ENCODE measurements at places on chromosomes 3 and 15.

DNA sequence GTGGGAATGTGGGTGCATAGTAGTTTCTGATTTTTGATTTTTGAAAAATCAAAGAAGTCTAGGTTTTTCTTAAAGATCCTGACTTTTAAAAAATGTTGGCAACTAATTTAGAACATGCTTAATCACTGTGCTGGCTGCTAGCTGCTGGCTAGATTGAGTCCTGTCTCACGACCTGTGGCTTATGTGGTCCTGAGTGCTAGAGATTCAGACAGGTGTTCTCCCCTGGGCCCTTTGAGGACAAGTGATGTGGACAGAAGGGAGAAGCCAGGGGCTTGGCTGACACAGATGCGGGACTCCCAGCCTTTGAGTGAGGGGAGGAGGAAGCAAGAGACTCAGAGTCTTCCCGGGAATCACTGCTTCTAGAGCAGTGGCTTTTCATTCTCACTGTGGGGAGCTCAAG lies 47.5 kb downstream of the CORO2B start:
- DNase-seq = no peak

- no peak for DNase-seq
Observed at GRCh38 chr3:157078131-157078810, 81.7 kb downstream of the CCNL1 start.

DNA sequence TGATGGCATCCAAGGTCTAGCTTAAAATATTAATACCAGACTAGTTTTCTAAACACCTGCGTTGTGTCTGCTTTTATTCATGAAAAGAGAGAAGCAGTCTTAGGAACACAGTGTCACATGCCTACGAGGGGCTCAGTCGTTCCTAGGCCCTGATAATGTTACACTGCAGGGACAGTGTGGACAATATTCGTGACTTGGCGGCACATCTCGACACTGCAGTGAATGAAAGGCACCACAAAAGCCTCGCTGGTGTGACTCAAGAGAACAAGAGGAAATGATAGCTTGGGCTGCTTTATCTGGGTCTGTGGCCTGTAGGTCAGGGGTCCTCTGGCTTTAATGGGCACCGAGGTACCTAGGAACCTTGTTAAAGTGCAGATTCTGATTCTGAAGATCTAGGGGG lies 226.7 kb downstream of the PDZRN3 start:
- no peak for DNase-seq

DNA sequence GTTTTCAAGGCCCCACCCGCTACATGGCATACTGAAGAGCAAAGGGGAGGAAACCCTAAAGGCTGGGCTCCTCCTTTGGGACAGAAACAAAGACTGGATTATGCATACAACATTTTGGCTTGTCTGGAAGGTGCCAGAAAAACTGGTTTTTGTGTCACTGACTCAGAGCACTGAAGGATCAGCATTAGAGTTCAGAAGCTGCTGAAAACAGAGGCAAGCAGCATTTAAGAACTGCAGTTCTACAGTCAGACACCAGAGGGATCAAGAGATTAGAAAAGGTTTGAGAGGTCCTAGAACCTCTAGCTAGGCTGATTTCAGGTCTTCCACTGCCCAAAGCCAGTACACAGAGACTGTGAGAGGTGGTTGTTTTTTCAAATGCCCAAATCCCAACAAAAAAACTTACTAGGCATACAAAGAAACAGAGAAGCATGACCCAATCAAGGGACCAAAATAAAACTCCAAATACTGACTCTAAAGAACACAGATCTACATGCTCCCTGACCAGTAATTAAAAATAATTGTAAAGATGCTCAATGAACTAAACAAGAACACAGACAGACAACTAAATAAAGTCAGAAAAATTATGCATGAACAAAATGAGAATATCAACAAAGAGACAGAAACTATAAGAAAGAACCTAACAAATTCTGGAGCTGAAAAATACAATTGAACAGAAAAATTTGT lies 91.2 kb downstream of the SENP2 start:
- DNase-seq = no peak

DNA sequence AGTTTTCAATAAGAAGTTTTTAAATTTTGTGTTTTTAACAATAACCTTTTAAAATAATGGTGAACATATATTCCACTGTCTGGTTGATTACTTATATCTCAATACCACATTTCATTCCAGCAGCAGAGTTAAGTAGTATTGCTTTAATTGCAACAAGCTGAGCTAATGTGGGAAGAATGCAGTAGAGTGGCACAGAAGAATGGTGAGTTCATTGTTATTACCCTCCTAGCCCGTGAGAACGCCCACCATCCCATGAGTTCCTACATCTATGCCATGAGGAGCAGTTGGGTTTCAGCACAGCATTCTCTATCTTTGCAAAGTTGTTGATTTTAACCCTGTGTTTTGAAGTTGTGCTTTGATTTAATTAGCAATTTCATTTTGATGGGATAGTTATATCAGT lies 17.8 kb upstream of the NR2E3 start:
- no peak for DNase-seq

- DNase-seq = no peak
Observed at GRCh38 chr3:171770689-171771620, 39.3 kb downstream of the PLD1 start.

DNA sequence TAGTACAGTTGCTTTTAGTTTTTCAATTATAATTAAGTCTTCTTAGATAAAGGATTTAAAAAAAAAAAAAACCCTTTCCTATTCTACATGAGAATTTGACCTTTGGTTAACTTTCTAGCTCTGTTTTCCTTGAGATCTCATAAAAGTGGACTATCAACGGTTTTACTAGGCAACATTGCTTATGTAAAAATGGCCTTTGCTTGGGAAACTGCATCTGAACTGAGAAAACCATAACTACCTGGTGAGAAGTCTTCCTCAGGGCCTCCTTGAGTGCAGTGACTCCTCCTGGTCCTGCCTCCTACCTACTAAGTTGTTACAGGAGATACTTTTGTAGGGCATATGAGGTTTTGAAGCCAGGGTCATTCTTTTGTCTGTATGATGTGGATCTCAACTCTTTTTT lies 42.1 kb upstream of the ACVR2B start:
- no peak for DNase-seq

DNA sequence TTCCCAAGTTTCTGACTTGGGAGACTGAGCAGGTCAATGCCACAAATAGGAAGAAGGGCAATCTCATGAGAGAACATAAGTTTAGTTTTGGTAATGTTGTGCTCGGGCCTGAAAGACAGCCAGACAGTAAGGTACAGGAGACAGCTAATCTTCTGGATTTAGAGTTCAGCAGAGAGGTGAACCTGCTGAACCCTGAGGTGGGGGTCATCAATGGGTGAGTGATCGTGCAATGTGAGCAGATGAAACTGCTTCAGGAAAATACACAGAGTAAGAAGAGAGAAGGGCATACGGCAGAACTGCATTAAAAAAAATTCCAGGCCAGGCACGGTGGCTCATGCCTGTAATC lies 23.3 kb downstream of the RUBCN start:
- DNase-seq = no peak

DNA sequence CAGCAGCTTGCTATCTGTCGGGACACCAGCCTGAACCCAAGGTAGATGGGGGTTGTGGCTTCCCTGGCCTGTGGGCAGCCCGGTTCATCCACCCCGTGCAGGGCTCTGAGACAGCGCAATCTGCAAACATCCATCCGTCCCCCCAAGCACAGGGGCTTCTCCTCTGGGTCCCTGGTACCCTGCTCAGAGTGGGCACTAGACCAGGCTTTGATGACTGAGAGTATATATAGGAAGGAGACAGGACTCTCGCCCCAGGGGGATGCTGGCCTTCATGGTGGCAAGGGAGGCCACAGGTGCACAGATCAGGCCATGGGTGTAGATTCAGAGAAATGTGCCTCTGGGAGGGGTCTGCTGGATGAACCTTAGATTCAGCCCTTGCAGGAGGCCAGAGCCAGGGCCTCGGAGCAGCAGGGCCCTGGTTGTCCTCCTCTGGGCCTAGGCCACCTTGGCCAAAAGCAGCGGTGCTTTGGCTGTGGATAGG lies 40.3 kb downstream of the CFAP100 start:
- no peak for DNase-seq

- no peak for DNase-seq
Observed at GRCh38 chr3:194431554-194431953, 32.5 kb upstream of the GP5 start.

DNA sequence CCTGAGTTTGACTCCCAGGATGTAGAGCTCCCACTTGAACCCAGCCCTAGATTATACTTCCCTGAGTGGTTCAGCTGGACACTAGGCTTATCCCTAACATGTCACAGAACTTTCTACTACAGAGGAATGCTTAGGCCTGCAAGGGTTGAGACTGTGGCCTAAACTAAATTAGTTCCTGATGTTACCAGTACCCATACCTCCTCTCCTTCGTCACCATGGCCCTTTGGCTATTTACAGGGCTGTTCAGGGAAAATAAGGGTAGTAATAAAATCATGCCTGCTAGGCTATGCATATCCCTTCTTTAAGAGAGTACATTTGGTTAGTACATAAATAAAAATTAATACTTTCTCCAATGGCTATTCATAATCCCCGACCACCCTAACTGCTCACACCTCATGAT lies 356.4 kb upstream of the RASGRP1 start:
- no peak for DNase-seq

DNA sequence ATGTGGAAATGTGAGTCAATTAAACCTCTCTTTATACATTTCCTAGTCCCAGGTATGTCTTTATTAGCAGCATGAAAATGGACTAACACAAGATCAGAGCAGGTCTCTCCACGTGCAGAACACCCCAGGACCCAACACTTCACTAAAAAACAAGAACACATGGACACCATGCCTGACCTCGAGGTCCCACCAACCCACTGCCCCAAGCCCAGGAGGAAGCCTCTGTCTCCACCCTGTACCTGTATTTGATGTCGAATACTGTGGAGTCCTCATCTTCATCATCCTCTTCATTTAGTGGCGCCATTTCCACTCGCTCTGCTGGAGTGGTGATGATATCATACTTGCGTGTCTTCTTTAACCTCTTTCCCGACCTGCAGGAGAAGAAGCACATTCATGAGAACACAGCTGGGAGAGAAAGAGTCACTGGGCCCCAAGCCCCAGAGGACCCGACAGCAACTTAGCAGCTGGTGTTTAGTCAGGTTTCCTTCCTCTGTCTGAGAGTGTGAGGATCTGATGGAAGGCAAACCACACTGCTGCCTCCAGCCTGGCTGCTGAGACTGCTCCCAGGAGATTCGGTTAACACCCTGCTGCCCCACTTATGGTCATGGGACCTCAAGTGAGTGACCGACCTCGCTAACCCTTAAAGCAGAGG lies 25.5 kb downstream of the FAM174B start:
- no peak for DNase-seq

DNA sequence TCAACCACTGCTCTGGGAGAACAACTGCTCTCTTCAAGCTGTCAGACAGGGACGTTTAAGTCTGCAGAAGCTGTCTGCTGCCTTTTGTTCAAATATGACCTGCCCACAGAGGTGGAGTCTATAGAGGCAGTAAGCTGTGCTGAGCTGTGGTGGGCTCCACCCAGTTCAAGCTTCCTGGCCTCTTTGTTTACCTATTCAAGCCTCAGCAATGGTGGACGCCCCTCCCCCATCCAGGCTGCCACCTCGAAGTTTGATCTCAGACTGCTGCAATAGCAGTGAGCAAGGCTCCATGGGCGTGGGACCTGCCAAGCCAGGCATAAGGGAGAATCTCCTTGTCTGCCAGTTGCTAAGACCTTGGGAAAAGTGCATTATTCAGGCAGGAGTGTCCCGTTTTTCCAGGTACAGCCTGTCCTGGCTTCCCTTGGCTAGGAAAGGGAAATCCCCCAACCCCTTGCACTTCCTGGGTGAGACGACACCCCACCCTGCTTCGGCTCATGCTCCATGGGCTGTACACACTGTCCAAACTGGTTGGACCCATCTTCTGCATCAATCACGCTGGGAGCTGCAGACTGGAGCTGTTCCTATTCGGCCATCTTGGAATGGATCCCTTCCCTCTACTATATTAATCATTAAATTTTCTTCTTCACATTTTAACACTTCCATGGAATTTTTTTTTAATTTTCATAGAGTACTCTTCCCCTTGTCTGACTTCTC lies 167.0 kb upstream of the UBE2E2 start:
- DNase-seq = no peak

DNA sequence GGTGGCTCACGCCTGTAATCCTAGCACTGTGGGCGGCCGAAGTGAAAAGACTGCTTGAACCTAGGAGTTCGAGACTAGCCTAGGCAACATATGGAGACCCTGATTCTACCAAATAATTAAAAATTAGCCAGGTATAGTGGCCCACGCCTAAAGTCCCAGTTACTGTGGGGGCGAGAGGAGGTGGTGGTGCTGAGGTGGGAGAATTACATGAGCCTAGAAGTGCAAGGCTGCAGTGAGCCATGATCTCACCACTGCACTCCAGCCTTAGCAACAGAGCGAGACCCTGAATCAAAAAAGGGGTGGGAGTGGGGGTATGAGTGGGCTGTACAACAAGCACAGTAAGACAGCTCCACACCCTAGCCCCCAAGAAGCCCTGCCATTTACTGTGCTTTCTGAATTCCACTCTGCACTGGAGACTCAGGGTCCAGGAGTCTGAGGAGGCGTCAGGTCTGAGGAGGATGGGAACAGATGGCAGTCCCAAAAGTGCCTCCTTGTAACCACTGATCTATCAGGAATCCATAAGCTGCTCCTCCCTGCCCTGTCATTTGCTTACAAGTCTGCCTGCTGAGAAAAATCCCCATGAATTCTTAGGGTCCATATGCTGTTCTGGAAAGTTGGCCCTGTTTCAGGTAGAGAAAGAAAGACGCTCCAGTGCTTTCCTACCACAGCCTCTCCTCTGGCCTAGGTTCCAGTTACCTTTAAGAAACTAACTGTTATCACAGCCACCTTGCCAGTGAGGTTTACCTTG lies 171.1 kb downstream of the MAGI1 start:
- no peak for DNase-seq

DNA sequence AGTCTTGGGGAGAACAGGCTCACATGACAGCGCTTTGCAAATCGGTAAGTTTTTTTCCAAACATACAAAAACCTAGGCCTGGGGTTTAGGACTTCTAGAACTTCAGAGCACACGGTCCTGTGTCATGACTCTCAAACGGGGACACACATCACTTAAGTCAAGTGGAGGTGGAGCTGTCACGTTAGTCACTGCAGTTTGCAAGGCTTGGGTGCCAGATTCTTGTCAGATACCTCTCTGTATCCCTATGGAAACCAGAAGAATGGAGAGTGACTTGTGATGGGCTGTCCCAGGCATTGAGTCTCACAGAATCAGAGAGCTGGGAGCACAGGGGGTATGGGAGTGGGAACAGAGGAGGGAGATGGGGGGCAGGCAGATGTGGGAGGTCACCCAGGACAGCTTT lies 64.8 kb downstream of the DUT start:
- DNase-seq = no peak

DNA sequence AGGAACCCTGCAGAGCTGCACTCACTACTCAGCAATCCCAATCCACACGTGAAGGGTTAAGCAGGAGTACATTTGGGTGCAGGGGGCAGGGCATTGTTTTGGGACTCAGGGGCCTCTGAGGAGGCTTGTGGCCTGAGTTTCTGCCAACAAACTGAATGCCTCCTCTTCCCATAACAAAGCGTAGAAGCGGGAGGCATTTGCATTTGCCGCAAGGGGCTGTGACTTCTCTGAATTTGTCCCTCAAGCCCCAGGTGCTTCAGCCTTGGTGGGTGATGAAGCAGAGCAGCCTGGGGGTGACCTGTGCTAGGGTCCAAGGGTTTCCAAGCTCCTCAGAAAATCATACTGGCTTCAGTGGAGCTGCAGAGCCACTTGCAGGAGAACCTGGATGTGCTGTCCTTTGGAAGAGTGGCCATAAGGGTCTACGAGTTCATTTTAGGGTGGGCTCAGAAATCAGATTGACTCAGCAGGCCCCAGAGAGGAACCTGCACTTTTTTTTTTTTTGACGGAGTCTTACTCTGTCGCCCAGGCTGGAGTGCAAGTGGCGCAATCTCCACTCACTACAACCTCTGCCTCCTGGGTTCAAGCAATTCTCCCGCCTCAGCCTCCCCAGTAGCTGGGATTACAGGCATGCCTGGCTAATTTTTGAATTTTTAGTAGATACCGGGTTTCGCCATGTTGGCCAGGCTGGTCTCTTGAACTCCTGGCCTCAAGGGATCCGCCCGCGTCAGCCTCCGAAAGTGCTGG lies 1.4 kb upstream of the RPSA start:
- no peak for DNase-seq

All from occipital lobe (tissue), 3 donors.